Activated CD4-positive, alpha-beta T cell treated with anti-CD3 and anti-CD28 coated beads, Interleukin-2, amount 10 ng/mL, durations not matched to agents 7 days and 5 days (primary cell): ENCODE measurements at places on chromosomes 12 and 14.

- DNase-seq = no peak
These were observed 68.7 kb downstream of the NIN start for GRCh38 chr14:50762001-50762930.

- DNase-seq = no peak
These were observed 6.9 kb upstream of the C14orf180 start for GRCh38 chr14:104572668-104573067.

DNA sequence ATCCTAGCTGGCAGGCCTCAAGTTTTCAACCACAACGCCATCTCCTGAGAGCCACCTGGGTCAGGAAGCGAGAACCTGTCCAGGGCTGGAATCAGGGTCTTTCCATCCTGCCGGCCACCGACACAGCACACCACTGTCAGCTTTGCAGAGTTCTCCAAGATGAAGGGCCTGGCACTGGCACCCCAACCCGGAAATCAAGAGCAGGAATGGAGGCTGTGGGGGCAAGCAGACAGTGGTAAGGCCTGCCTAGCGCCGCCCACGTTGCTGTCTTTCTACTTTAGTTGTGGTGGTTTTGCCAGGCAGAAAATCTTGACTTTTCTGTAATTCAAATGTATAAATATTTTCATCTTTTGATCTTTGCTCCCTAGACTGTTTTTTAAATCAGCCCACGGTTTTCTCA lies 90.7 kb downstream of the ITPK1 start:
- no peak for DNase-seq

- DNase-seq = no peak
These were observed 167.9 kb downstream of the PRKD1 start for GRCh38 chr14:29759521-29760340.

DNA sequence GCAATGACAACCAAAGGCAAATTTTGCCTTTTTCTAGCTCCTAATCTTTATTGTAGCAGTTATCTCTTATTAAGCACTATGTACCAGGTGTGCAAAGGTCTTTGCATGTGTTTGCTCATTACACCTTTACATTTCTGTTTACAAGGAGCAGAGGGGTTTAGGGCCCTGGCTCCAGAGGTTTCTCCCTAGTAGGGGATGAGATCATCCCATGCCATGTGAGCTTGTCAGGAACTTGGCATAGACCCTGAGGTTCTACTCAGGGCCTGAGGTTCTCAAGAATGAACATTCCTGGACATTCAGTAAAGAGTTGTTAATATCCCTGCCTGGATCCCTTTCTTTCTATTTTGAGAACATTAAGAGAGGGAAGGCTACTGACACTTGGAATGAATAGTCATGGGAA lies 292.0 kb downstream of the RPAP3 start:
- no peak for DNase-seq

DNA sequence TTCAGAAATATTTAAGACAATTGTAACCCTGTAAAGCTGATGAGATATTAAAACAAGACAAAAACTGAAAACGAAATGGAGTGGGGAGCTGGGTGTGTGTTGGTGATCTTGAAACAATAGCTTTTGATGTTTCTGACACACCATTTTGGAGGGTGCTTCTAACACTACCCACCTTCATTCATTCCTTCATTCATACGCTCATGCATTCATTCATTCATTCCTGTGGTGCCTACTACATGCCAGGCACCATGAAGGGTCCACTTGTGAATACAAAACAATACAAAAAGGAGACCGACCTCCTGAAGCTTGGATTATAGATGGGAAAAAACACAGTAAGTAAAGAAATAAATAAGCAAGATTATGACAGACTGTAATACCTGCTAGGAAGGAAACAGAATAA lies 60.5 kb downstream of the FOXN3 start:
- no peak for DNase-seq

DNA sequence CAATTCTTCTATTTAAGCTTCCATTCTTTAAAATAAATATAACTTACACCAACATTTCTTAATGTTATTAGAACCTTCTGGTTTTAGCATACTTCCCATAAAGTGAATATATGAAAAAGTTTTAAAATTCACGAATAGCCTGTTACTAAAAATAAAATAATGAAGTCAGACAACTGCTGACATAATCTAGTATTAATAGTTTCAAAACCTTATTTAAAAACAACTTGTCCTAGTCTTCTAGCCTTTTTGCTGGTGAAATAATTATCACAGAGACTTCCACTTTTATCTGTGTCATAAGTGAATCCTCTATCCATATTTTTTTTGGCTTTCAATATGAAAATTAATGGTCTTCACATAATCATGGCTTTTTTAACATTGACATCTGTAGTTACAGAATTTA lies 93.8 kb upstream of the MON2 start:
- DNase-seq = no peak

DNA sequence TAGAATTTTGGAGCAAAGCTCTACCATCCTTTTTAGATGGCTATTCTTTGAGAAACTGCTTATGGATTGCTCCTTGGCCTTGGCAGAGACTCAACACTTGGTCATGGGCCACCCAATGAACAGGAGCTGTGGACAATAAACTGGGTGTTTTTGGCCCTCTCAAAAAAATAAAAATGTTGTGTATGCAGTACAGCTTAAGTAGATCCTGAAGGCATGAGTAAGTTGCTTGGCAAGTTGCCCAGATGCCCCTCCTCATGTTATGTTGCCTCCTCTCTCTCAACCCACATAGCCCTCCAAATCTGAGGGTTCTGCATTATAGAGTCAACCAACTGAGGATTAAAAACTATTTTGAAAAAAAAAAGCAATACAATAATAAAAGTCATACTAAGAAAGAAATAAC lies 124.9 kb downstream of the ATP23 start:
- DNase-seq = no peak

- DNase-seq = no peak
These were observed 7.1 kb downstream of the FOXN3 start for GRCh38 chr14:89409961-89410360.
